ENCODE measurements at places on chromosomes 7 and 10. TPM values are rescaled to one million over a fixed set of nuclear protein-coding genes. Genes with fewer than 3 reads are reported as not detected.
A peak's percentile ranks its signal among the peaks of the same experiment; 100 is the strongest.

- no peak overlapping the region for H3K27ac ChIP-seq
- DNase-seq: no peak
- no peak overlapping the region for H3K4me3 ChIP-seq
Observed at GRCh38 chr10:6868036-6868725, 288.1 kb upstream of the PRKCQ start.

DNA sequence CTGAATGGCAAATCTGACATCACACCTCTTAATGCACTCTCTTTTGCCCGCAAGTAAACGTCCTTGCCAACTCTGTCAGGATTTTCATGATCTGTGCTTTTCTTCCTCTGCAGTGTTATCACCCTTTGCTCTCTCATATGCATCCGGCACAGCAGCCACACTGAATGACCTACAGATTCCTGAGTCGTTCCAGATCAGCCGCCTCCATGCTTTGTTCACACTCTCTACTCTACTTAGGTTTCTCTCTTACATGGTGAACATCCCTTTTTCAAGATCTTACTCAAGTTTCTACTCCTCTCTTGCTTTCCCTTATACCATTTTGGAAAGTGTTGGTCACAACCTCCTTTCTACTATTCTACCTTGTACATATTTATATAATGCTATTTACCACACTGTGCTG lies 127.7 kb upstream of the AOAH start:
- no peak for DNase-seq
- no peak overlapping the region for H3K4me3 ChIP-seq
- no peaks in the 10 kb centered on the region for H3K36me3 ChIP-seq
- H3K4me1 ChIP-seq: no peaks in the 10 kb centered on the region

DNA sequence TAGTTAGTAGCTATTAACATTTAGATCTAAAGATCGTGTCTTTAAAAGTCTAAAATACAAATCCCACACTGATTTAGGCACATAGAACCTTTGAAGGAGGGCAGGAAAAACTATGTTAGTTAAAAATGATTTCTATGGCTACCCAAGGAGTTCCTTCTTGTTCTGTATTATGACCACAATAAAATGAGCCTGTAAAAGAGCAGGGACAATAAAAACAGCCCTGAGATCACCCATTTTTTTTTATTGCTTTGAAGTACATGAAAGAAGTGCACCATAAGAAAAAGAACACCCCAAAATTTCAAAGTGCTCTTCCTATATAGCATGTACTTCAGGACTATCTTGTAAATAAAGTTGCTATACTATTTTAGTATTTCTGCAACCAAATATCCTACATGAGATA lies 29.8 kb downstream of the RTKN2 start:
- H3K4me1 ChIP-seq: peaks cover 18% of the 10 kb centered on the region
- H3K36me3 ChIP-seq: peaks cover 7% of the 10 kb centered on the region
- H3K4me3 ChIP-seq: no peak overlapping the region
- H3K27me3 ChIP-seq: no peaks in the 10 kb centered on the region
- no peak for DNase-seq
- peak overlapping the region; percentile 19 for H3K27ac ChIP-seq

- no peaks in the 10 kb centered on the region for H3K36me3 ChIP-seq
- H3K4me3 ChIP-seq: no peak overlapping the region
- no peaks in the 10 kb centered on the region for H3K27me3 ChIP-seq
Observed at GRCh38 chr10:11512596-11512995, 98.9 kb downstream of the USP6NL start.

The TCF7L2 gene
- 45.2 TPM for total RNA-seq

The CAMK2B gene
- total RNA-seq: 0.26 TPM

All from Panc1 (cell line).